Activated effector memory CD4-positive, alpha-beta T cell treated with Interleukin-2 at 50 U/mL for 16 hours (primary cell): ENCODE measurements at places on chromosomes 2 and 18.

- DNase-seq: no peak
Observed at GRCh38 chr2:112242384-112242783, 12.5 kb downstream of the ZC3H8 start.

DNA sequence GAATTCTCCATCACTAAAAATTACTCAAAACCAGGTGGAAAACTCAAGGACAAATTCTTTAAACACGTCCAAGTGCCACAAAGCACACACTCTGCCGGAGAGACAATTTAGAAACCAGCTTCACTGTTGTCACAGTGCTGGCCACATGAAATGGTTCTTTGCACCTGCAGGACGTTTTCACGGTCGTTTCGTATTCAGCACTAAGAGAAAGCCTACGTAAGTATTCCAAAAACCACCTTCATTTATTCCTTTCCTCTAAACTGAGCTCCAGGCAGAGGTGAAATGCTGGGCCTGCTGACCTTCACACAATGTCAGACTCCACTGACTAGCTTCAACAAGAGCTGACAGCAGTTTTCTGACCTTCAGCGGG lies 680 bp downstream of the ATP5F1A start:
- DNase-seq: no peak

DNA sequence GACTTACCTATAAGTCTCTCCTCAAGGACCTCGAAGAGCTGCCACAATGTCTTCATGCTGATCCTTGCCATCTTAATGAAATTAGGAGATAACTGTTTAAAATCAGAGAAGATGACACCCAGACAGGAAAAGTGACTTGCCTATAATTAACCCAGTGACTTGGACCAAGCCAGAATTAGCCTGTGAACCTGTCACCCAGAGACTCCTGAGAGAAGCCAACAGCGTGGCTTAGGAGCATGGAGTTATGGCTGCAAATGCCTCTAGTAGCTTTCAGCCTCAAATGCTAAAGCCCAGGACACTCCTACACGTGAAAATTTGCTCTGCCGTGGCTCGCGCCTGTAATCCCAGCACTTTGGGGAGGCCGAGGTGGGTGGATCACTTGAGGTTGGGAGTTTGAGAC lies 104.2 kb downstream of the GBX2 start:
- DNase-seq: no peak

DNA sequence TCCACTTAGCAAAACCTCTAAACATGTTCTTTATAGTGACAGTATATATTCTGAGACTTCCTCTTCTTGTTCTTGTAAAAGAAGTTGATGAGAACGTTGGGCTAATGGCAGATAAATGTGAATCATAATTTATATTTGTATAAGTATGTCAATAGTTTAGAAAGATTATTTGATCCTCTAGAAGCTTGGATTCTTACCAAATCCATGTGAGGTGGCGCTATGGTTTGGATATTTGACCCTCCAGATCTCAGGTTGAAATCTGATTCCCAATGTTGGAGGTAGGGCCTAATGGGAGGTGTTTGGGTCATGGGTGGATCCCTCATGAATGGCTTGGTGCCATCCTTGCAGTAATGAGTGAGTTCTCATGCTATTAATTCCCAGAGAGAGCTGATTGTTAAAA lies 29.8 kb upstream of the SCN1A start:
- no peak for DNase-seq

DNA sequence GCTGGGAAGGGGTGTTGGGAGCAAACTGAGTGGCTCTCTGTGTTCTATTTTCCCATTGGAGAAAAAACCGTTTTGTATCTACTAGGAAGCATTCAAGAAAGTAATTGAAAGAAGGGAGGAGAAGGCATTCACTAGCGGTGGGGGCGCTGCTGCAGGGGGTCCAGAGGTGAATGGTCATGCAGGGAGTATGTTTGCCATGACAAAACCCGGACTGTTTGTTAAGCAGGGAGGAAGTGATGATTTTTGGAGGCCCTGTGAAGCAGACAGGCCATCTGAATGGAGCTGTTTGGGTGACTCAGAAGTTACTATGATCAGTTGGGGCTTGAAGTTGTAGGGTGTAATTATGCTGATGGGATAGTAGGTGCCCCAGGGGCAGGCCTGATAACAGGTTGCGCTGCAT lies 7.0 kb downstream of the TAF4B start:
- no peak for DNase-seq

- no peak for DNase-seq
Observed at GRCh38 chr2:9263428-9263827, 56.8 kb downstream of the ASAP2 start.

DNA sequence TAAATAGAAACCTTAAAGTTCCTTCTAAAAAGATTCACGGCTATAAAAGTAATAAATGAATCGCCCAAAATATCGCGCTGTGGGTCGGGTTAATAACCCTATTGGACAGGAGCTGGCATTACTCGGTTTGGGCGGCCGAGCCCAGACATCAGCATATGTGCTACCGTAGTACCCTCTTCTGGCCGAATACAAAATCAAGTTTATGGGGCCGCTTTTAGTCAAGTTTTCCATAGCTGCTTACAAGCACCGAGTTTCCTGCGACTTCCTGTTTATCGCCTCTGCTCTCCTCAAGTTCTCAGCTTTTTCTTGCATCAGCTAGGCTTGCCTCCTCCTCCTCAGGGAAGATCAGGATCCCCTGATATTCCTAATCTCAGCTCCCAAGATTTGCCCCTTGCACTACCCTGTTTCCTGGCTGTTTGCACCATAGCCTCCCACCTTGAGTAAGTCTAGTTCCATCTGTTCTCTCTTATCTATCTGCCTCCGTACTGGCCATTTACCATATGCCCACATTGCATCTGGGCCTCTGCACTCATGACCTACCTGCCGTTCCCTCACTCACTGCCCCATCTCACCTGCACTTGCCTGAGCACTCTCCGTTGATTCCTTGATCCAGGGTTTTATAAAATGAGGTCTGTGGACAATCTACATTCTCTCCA lies 56.1 kb downstream of the SLC35F5 start:
- peak; percentile 18 for DNase-seq

DNA sequence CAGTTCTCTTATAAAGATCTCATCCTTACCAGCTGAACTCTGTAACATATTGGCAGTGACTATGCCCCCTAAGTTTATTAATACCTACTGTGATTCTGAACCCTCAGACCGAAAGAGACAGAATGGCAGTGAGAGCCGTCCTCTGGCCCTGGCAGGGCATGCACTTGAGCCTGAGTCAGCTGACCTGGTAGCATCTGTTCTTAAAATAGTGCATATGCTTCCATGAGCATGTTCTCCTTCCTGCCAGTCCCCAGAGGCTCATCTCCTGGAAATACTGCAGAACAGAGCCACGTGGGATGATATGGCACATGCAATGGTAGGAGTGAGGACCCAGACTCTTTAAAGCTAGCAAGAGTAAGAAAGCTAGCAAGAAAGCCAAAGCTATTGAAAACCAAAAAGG lies 59.0 kb downstream of the RASGRP3 start:
- DNase-seq: no peak

GRCh38 chr2:232449964-232450363 lies 6.0 kb upstream of the ALPI start:
- no peak for DNase-seq

DNA sequence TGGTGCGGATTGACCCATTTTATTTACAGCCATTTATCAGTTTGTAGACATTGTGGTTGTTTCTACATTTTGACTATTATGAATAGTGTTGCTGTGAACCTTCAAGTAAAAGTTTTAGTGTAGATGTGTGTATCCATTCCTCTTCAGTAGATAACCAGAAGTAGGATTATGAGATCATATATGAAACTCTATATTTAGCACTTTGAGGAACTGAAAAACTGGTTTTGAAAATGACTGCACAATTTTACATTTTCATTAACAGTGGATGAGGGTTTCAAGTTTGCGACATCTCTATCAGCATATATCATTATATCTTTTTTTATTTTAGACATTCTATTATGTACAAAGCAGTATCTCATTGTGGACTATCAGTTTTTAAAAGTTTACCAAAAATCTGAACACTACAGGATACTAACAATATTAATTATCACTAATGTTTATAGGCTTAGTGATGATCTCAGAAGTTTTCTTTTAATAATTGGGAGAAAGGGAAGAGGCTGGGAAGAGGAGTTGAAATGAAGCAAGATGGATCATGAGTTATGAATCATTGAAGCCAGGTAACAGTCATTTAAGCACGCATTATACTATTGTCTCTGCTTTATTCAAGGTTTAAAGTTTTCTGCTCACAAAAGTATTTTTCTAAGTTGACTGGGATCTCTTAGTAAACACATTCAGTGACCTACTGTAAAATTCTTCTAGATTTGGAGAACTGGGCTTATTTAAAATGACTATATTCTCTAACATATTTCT lies 329.0 kb upstream of the LRATD1 start:
- no peak for DNase-seq

- no peak for DNase-seq
Observed at GRCh38 chr2:216833061-216833460, 26.8 kb downstream of the TNP1 start.

DNA sequence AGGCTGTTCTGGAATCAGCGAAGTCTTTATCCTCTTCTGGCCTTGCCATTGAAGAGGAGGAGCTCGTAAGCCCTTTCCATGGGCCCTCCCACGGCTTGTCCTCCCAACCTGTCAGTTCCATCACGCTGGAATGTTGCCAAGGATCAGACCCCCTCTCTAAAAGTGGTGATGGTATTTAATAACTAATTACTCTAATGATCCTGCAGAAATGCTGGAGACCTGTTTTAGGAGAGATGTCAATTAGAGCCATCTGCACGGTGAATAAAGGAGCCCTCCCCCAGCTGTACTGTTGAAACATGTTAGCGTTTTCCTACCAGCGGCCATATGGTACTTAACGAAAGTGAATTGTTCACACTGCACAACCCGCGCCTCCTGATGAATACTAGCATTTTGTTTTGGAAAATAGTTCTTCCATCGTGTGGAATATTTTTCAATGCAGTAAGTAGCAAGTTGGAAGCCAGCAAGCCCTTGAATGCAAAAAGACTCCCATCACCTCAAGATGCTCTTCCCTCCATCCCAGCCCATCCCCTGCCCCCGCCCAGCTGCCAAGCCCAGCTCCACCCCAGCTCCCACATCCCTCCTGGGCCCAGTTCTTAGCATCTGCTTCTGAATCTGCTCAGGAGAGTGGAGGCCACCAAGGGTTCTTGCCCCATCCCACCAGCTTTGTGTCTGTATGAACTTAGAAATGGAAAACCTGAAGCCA lies 145.4 kb downstream of the KLHL29 start:
- DNase-seq: no peak

- DNase-seq: no peak
Observed at GRCh38 chr2:100422320-100423055, 5.0 kb upstream of the CHST10 start.

- no peak for DNase-seq
Observed at GRCh38 chr18:3688690-3689089, 238.7 kb downstream of the TGIF1 start.

DNA sequence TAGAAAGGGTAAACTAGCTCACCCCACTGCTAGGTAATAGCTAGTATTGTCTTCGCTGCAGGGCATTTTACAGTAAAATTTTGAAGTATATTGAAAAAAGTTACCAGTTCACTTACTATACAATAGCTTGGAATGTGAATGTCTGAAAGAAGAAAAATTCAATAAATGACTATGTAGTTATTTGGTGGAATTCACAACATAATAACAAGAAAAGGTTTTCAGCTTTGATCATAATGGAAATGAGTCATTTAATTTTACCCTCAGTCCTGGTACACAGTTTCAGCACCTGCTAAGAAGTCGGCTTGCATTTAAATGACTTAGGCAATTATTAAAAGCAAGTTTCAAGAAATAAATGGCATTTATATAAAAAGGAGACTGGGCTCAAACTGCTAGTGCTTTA lies 90.4 kb downstream of the NUP35 start:
- no peak for DNase-seq

- DNase-seq: no peak
Observed at GRCh38 chr2:83971547-83971946, 487.5 kb downstream of the SUCLG1 start.

DNA sequence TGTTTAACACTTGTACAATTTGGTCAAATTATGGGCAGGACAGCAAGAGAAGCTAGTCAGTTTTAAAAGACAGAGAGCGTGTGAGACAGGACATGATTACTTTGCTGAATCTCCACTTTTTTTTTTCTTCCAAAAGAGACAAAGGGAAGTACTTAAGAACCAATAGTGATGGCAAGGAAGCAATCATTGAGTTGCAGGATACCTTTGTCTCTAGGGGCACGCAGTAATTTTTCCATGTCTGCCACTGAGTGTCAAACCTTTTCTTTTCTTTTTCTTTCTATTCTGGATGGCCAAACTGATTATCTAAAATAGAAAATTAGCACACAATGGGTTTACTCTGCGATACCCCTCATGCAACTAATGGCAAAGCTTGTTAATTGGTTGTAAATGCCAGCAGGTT lies 533.0 kb downstream of the PLCL1 start:
- no peak for DNase-seq

GRCh38 chr2:95291222-95291621 lies 5.9 kb upstream of the KCNIP3 start:
- no peak for DNase-seq

DNA sequence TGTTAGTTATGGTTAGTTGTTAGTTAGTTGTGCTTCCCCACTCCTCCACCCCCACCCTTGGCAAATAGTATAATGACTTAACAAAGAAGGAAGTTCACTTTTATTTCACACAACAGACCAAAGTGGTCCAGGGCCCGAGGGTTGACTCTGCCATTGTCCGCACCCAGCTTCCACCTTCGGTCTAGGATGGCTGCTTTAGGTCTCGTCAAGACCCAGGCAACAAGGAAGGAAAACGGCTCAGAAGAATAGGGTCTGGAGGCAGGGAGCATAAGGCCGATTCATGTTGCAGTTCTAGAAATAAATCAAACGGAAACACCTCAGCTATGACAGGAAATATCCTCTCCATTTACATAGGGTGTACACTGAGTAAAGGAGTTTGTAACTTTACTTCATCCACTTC lies 206.0 kb upstream of the CXCR4 start:
- DNase-seq: no peak

- no peak for DNase-seq
Observed at GRCh38 chr2:217706095-217706494, 296.7 kb downstream of the TNS1 start.

DNA sequence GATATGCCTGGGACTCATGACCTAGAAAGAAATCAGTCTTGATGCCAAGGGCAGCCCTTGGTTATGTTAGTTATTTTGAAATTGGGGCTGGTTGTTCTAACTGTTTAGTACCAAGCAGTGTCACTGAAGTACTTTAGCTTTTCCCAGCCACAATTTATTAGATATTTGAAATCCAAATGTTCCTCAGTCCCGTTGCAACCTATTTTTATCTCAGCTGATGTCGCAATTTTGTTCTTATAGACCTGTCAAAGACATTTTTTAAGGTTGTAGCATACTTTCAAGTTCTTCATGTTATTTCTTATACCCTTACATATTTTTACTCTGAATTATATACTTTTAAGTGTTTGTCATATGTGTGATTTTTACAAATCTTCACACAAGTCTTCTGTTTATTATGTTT lies 100.1 kb downstream of the LRP1B start:
- DNase-seq: no peak

DNA sequence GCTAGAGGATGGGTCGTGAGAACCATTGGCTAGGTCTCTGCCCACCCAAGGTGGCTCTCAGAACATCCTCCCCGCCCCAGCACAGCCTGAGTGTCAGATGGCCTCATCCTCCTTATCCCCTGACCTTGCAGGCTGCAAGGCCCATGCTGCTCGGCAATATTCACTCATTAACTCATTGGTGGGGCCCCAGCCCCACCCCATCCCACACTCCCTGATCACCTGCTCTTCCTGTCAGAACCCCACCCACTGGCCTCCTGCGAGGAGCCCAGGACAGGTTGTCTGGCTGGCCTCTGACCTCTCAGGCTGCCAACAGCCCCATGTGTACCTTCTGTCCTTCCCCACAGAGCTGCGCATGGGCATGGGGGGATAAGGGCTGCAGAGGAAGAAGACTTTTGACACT lies 5.3 kb downstream of the ADCY3 start:
- DNase-seq: no peak
